ENCODE measurements at places on chromosomes 7 and 10.

DNA sequence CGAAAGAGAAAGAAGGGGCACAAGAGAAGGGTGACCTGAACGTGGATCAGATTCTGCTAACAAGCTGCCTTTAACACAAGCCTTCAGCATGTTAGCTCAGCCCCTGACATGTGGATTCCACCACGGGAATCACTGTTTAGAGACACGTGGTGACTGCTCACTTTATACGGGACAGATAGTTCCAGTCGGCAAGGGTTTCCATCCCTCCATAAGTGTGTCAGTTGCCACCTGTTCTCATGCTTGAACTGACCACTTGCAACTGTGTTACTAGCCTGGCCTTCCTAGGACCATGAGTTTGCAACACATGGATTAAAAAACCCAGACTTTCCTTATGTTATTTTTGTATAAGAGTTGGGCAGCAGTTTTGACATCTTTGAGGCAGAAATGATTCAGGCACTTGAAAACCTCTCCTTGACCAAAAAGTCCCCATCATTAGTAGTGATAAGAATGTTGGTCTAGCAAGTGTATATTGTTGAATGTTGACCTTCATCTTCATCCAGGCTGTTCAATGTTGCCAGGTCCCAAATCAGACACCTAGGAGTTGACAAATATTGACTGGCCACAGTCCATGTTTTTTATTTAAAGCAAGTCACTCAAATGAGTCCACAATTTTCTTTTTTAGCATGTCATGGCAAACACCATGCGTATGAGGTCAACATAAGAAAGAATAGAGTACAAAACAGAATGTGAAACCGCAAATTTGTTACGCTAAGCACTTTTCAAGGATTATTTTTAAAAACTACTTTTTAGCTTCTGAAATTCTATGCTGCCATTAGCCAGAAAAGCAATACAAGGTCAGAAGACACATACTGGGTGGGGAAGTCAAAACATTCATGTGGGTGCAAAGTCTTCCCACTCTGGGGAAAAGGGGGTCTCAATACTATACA, 101.6 kb downstream of the ABLIM1 start:
- DNase-seq, result no peak

- no peak for DNase-seq
These were observed 108.9 kb upstream of the MEOX2 start for GRCh38 chr7:15795393-15795792.

DNA sequence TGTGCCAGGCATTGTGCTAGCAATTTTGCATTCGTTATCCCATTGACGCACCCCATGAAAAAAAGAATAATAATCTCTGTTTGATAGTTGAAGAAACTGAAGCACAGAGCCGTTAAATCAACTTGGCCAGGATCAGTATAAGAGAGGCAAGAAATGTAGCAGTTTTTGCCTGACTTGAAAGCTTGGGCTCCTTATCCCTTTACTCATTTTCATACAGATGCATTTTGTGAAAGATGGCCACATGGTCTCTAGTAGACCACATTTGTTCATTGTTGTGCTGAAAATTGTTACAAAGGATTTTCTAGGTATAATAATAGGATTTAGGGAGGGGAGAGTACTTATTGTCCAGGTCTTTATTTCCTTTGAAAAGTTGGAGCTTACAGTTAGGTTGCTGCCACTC, 14.7 kb downstream of the AUTS2 start:
- DNase-seq, result no peak

- peak; percentile 51 for DNase-seq
These were observed 95.0 kb downstream of the COL13A1 start for GRCh38 chr10:69896606-69897231.

GRCh38 chr7:112970771-112971170, 115.9 kb downstream of the GPR85 start:
- no peak for DNase-seq

- no peak for DNase-seq
These were observed 613.2 kb upstream of the COBL start for GRCh38 chr7:51929818-51930217.

DNA sequence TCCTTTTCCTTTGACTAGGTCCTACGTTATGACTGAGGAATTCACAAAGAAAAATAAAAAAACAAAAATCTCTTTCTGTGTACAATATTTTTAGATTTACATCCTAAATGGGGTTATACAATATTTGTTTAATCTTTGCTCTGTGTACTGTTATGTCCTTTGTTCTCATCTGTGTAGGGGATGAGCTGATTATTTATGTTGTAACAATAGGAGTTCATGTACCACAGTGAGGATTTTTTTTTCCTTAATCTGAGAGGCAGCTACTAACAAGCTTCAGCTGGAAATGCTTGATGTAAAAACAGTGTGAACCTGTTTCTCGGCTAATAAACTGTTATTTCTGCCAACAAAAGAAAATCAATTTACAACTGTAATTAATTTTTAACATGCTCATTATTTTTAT, 58.0 kb downstream of the ORC5 start:
- DNase-seq, result no peak

DNA sequence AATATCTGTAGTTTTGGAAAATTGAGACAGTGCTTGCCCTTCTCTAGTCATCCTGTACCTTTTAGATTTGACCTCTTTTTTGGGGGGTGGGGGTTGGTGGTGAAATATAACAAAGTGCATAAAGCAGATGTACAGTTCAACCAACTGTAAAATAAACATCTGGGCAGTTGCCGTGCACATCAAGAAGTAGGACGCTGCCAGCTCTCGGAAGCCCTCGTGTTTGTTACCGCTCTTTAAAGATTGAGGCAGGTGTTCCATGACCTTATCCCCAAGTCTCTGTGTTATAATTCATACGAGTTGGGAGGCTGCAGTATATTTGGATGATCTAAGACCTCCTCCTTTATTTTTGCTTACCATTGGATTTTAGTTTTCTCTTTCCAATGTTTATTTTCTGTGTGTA, 55.1 kb downstream of the SDK1 start:
- DNase-seq, result no peak

- DNase-seq, result peak; percentile 61
These were observed 45.1 kb downstream of the RNLS start for GRCh38 chr10:88538048-88538447.

DNA sequence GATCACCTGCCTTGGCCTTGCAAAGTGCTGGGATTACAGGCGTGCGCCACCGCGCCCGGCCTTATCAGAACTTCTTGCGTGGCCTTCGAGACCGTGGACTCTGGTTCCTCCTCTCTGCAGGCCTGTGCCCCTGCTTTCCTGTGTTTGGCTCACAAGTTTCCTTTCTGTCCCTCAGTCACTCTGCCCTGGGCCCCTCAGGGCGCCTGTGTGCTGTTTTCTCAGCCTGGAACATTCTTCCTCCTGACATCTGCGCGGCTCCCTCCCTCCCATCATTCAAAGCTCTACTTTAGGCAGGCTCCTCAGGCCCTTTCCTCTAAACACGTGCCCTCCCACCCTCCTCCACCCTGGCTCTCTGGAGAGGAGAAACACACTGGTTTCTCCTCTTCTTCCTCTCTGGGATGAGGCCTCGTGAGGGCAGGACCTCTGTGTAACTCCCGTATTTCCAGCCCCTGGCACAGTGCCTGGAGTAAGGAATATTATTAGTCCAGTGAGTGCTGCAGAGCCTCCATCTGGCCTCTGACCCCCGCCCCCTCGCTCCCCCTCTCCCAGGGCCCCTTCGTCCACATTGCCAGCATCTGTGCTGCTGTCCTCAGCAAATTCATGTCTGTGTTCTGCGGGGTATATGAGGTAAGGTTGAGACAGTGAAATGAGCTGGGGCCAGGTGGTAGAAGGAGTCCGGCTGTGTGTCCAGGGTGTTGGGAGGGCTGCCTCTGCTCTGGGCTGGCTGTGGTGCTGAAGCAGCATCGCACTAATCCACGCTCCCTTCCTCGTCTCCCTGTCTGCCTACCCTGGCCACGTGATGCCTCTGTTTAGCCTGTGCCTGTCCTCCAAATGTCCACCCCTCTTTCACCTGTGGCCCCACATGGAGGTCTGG, 7.1 kb downstream of the CLCN1 start:
- no peak for DNase-seq

GRCh38 chr10:70052462-70053217, at the start of gene MACROH2A2:
Gene MACROH2A2, plus strand, starts transcription at chr10:70052846. Its CDS starts 22,813 bp downstream, at chr10:70075659.
- peak; percentile 72 for DNase-seq

GRCh38 chr10:35217455-35217854, 90.8 kb downstream of the CREM start:
- DNase-seq, result no peak

GRCh38 chr7:37295401-37295800, 153.3 kb downstream of the ELMO1 start:
- DNase-seq, result no peak

- no peak for DNase-seq
These were observed 212.2 kb downstream of the ETV1 start for GRCh38 chr7:13777242-13777641.

DNA sequence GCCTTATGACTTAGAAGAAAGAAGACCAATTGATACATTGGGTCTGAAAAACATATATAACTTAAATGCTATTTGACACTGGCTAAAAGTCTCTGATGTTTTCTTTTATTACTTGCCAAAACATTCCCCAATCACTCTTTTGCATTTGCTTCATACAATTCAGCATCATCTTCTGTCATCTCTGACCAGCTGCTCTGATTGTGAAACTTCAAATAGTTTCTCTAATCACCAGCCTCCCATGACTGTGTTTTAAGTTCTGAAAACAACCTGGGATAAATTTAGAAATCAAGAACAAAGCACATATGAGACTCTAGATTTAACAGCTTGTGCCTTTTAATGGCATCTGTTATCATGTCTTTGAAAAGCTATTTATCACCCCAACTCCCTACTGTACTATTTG, 208.4 kb upstream of the KCND2 start:
- DNase-seq, result peak; percentile 13

DNA sequence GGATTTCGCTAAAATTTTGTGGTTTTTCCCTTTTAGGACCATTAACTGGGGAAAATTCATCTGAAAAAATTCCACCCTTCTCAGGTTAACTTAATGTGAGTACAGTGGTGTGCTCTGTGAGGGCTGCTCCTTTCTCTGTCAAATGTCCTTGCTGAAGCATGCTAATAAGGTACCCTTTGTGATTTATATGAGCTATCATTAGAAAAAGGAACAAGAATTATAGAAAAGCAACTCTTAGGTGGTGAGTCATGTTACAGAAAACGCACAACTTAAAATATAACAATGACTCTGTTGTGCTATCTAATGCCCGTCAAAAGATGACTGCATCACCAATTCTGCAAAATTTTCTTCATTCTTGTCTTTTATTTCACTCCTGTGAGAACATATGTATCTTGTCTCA, 162.0 kb upstream of the MAGI2 start:
- no peak for DNase-seq

DNA sequence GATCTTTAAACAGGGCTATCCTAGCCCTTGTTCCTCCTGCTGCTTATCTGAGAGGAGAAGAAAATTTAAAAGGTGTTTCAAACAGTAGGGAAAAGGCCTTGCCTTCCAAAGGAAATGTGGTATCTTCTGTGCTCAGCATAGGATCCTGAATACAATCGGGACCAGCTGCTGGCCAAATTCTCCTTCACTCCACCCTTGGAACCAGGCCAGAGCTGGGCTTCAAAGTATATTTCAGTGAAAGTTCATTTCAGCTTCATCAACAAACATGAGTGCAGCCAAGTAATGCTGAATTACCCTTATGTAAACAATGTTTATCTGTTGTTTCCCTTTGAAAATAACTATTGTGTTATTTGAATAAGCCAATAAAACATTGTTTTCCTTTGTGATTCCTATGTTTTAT, 146.5 kb upstream of the MEOX2 start:
- no peak for DNase-seq

DNA sequence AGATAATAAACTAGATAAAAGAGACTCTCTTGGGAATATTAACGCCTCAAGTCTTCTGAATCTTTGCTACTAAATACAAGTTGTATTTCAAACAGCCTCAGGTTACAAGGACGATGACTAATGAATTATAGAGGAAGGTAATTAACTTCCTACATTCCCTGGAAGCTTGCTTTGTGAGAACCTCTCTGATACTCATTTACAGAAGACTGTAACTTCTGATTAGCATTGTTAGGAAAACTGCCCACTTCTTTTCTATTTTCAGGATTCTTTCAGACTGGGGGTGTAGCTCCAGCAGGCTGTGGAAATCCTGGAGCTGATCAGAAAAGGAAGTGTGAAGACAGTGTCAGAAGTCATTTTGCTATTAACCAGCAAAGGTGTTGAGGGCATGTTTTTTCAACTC, 316.7 kb upstream of the NPSR1 start:
- no peak for DNase-seq

DNA sequence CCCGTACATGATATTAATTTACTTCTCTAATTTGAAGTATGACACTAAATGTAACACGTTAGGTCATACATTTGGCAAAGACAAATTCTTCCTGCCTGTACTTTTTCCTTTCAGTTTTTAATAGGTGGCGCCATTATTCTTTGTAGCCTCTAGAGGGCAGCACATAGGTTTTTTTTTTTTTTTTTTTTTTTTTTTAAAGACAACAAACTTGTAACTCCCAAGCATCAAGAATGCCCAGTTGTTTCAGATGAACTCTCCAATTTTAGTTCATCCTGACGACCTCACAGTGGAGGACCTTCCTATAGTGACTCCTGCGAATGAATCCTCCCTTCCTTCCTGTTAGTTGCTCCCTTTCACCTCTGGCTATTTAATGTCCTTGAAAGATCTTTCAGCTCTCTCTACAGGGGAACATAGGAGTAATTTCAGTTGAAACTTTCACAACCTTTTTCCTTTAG, 139.3 kb upstream of the HDAC9 start:
- peak; percentile 71 for DNase-seq

GRCh38 chr10:3528271-3528670, 256.7 kb downstream of the KLF6 start:
- no peak for DNase-seq
